Activated T-helper 1 cell treated with anti-CD3 and anti-CD28 coated beads, Interleukin-2, amount 50 U/mL, for 16 hours (primary cell): ENCODE measurements at places on chromosomes 12 and 14.

GRCh38 chr12:75599061-75599460 is 87.7 kb upstream of the KRR1 start:
- no peak for DNase-seq

DNA sequence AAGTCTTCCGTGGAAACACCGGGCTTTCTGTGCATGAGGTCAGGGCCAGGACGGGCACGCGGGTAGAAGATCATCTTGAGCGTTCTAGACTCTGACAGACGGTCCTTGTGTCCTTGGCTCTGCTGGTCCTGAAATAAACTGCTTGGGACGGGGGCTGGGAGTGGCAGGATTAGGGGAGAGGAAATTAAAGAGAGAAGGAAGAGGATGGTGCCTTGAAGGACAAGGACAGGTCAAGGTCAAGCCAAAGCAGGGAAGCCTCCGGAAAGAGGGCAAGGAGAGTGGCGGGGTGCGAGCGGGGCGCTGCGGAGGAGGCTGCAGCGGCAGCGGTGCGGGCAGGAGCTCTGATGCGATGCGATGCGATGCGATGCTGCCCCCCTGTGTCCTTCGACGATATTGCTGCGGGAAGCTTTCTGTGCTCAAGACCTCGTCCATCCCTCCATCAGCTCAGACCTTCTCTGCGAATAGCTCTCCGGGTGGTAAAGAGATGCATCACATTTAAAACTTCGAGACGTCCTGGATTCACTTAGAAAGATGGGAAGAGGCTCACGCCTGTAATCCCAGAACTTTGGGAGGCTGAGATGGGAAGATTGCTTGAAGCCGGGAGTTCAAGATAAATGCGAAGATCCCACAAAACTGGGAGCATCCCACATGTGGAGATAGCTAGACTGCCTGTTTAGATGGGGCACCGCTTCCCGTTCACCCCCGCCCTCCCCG is 110.1 kb upstream of the TMEM132D start:
- no peak for DNase-seq

GRCh38 chr14:89349171-89350008 is 67.6 kb downstream of the FOXN3 start:
- DNase-seq, result no peak

- DNase-seq, result no peak
These were observed 23.3 kb downstream of the SLC38A2 start for GRCh38 chr12:46349253-46349652.

DNA sequence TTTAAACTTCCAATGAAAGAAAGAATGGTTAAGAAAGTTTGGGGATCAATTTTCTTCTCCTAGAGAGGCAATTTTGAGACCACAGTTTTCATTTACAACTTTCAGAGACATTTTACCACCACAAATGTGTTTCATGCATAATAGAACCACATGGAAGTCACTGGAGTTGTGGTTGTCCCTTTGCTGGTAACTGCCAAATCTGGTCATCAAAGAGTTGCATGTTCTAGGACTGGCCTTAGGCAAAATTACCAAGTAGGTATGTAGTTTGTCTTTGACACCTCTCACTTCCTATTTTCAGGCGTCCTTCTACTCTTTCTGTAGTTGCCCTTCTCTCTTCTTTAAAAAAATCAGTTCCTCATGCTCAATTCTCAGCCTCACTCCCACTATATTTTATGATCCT is 54.3 kb upstream of the TMX1 start:
- DNase-seq, result no peak

DNA sequence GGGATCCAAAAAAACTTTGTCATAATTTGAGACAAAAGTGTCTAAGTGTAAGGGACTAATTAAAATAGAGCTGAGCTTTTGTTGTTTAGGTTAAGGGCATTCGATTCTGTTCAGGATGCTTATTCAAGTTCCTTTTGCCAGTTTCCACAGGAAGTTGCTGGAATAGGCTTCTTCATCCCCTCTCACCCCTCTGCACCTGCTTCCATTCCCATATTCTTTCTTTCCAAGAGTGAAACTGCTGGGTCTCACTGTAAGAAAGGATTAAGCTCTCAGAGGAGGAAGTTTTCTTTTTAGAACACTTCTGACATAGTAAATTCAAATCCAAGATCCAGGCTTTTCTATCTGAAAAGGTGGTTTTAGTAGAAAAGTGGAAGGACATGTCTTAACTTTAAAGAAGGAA is 61.4 kb downstream of the POLR3B start:
- DNase-seq, result no peak

DNA sequence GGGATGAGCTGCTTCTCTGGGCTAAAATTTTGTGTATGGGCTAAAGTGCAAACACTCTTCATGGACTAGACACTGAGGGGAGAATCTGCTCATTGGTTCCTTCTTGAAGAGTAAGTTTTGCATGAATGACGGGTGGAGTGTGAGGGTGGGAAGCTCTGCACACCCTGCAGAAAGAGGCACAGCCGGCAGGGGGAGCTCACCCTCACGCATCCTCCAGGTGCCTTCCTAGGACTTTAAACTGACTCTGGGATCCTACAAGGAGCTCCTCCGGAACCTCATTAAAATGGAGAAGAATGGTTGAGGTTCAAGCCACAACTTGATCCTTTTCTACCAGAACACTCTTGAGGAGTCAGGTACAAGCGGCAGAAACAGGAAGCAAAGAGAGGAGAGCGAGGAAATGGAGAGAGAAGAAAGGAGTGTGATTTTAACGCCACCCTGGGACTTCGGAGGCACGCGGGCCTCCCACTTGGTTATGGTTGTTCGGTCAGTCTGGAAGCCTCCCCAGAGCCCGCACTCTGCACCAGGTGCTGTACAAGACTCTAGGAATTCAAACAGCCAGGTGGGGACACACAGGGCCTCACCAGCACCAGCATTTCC is 87.5 kb downstream of the SETD3 start:
- DNase-seq, result no peak

GRCh38 chr12:101819467-101819866 is 11.3 kb downstream of the GNPTAB start:
- no peak for DNase-seq
